ENCODE measurements at places on chromosomes 1 and 21. TPM values are rescaled to one million over a fixed set of nuclear protein-coding genes. Genes with fewer than 3 reads are reported as not detected.

The FNDC7 gene
- 0.38 TPM for total RNA-seq

The EPHB2 gene
- 15.2 TPM for total RNA-seq

The ITSN1 gene
- 93.9 TPM for total RNA-seq

The TAGLN2 gene
- 44.5 TPM for total RNA-seq

The GBP7 gene
- not detected for total RNA-seq

The RPE65 gene
- total RNA-seq: not detected

The TUFT1 gene
- total RNA-seq: 10.3 TPM

The PTPN22 gene
- total RNA-seq: 0.45 TPM

The S100A7A gene
- total RNA-seq: not detected

The ZNF695 gene
- 0.70 TPM for total RNA-seq

The PHTF1 gene
- total RNA-seq: 41.0 TPM

The MYOM3 gene
- total RNA-seq: 0.18 TPM

The PRAMEF25 gene
- total RNA-seq: not detected

The MORC3 gene
- 36.4 TPM for total RNA-seq

The ACOT7 gene
- total RNA-seq: 123 TPM

The SYT11 gene
- total RNA-seq: 342 TPM

The ZNF683 gene
- not detected for total RNA-seq

The ADCY10 gene
- 1.2 TPM for total RNA-seq

The DISP3 gene
- 11.1 TPM for total RNA-seq

The NPHS2 gene
- not detected for total RNA-seq

The SPRR1B gene
- not detected for total RNA-seq

The USH2A gene
- total RNA-seq: 0.35 TPM

The FALEC gene
- 2.7 TPM for total RNA-seq

The TENT5C gene
- total RNA-seq: 1.1 TPM

The MYBPHL gene
- 3.9 TPM for total RNA-seq

The DDAH1 gene
- total RNA-seq: 122 TPM

The CHI3L1 gene
- 133 TPM for total RNA-seq

Data from dorsolateral prefrontal cortex (tissue), 122 donors.